Natural killer cell (primary cell): ENCODE measurements at places on chromosomes 3 and 15. TPM values are rescaled to one million over a fixed set of nuclear protein-coding genes. Genes with fewer than 3 reads are reported as not detected.

DNA sequence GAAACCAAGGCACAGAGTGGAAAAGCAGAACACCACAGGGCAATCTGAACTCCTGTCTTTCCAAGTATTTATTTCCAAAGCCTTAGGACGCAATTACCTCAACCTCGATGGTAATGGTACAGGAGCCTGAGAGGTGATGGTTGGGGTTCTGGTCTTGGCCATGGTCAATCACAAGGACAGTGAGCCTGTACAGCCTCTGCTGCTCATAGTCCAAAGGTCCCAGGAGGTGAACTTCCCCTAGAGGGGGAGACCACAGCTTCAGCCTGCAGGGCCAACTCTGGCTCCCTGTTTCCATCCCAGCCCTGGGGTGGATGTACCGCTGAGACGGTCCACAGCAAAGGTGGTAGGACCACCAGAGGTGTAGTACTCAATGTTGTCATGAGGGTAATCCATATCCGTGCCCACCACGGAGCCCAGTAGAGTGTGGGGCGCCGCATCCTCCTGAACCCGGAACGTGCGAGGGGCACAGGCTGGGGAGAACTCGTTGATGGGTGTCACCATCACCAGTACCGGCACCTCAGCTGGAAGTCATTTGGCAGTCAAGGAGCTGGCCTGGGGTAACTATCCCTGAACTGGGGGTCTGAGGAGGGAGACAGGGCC lies 6.1 kb downstream of the CDHR4 start:
- H3K4me1 ChIP-seq, result peaks cover 3% of the 10 kb centered on the region
- no peaks in the 10 kb centered on the region for H3K36me3 ChIP-seq
- H3K27ac ChIP-seq, result no peak overlapping the region
- H3K27me3 ChIP-seq, result no peaks in the 10 kb centered on the region
- DNase-seq, result no peak

- no peaks in the 10 kb centered on the region for H3K36me3 ChIP-seq
- H3K4me1 ChIP-seq, result no peaks in the 10 kb centered on the region
- no peak for DNase-seq
- H3K27ac ChIP-seq, result no peak overlapping the region
- H3K4me3 ChIP-seq, result no peak overlapping the region
These were observed 24.1 kb downstream of the PRR20G start for GRCh38 chr3:127263586-127264231.

DNA sequence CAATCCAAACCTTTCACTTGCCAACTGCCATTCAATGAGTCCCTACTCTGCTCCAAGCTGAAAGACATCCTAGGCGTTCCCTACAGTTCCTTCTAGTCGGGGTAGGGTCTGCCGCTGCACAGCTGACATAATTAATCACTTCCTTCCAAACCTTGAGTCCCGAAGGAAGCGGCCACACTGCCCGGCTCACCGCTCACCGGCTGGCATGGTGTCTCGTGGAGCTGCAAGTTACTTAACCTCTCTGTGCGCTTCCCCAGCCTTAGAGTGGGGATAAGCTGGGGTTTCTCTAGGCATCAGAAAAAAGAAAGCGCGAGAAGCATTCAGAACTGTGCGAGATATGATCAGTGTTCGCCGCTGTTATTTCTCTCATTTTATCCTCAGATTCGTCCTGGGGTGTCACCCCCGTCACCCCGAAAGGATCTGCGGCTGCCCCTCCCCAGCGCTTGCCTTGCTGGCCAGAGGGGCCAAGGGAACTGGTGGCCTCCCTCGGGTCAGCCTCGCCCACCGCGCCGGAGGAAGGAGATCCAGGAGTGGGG lies 748 bp downstream of the MRPS25 start:
- peak overlapping the region; percentile 58 for H3K27ac ChIP-seq
- peak; percentile 39 for DNase-seq

DNA sequence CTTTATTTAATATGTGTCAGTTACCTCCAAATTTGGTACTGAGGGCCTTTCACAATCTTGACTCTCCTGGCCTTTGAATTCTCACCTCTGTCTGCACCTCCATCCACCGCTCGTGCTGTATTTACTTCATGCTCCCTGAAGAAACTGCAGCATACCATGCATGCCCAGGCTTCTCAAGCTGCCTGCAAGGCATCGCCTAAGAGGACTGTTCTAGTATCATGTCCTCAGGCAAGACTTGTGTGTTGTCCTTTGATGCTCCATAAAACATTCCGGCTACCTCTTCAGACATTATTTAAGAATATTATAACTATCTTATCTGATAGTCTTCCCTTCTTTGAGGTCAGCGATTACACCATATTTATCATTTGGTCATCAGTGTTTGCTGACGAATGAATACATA lies 682.5 kb downstream of the NR2F2 start:
- no peak overlapping the region for H3K27ac ChIP-seq
- no peaks in the 10 kb centered on the region for H3K27me3 ChIP-seq
- no peak overlapping the region for H3K4me3 ChIP-seq
- H3K4me1 ChIP-seq, result no peaks in the 10 kb centered on the region
- no peaks in the 10 kb centered on the region for H3K36me3 ChIP-seq

DNA sequence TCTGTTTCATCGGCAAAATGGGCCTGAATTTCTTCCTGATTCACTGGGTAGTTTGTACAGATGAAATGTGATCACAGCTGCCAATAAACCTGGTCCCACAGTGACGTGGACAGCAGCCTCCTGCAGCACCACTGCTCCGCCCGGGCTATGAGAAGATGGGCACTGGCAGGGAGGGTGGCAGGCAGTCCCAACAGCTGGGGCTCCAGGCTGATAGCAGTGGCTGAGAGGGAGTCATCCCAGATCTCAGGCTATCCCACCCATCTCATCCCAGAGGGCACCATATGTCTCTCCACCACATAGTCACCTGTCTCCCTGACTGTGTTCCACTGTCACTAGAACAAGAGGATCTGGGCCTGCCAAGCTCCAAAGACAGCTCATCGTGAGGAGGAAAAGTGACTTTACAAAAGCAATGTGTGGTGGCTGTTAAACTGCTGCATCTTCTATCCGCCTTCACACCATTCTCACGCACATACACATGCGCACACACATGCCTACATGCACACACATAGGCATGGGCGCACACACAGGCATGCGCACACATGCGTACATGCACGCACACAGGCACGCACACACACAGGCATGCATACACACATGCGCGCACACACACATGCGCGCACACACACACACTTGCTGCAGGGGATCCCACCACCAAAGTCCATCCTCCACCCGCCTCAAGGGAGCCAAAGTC lies 46.2 kb downstream of the RGMA start:
- DNase-seq, result no peak
- no peak overlapping the region for H3K4me3 ChIP-seq
- H3K27me3 ChIP-seq, result no peaks in the 10 kb centered on the region
- H3K36me3 ChIP-seq, result no peaks in the 10 kb centered on the region
- H3K27ac ChIP-seq, result no peak overlapping the region
- H3K4me1 ChIP-seq, result peaks cover 14% of the 10 kb centered on the region

DNA sequence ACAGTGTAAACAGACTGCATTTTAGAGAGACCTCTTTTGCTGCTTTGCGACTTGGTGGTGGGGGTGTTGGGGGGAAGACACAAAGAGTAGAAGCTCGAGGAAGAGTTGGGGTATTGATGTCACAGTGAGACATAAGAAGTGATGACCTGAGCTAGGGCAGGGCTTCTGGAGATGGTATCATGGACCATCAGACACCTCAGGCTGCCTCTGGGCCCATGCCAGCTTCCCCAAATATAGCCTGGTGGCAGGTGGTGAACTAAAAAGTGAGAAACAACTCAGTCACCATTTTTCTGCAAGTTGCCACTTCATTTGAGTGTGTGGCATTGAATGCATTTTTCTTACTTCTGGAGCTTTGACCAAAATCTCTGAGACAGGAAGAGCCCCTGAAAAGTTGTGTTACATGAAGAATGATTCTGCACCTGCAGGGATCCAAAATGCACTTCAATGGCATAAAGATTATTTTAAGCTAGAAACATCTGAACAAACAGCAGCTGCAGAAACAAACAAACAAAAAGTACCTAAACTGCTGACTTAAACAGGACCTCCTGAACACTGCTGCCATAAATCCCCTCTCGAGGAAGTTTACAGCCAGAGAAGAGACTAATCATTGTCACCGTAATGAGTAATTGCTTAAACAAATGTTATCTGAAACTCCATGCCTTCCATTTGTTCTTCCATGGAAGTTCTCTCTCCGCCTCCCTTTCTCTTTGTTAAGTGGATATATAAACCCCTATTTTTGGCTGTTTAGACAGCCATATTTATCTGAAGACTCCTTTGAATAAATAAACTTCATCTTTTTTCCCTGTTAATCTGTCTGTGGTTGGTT lies 15.2 kb upstream of the XIRP1 start:
- DNase-seq, result no peak
- no peaks in the 10 kb centered on the region for H3K27me3 ChIP-seq
- no peak overlapping the region for H3K27ac ChIP-seq
- H3K36me3 ChIP-seq, result no peaks in the 10 kb centered on the region
- no peak overlapping the region for H3K4me3 ChIP-seq

DNA sequence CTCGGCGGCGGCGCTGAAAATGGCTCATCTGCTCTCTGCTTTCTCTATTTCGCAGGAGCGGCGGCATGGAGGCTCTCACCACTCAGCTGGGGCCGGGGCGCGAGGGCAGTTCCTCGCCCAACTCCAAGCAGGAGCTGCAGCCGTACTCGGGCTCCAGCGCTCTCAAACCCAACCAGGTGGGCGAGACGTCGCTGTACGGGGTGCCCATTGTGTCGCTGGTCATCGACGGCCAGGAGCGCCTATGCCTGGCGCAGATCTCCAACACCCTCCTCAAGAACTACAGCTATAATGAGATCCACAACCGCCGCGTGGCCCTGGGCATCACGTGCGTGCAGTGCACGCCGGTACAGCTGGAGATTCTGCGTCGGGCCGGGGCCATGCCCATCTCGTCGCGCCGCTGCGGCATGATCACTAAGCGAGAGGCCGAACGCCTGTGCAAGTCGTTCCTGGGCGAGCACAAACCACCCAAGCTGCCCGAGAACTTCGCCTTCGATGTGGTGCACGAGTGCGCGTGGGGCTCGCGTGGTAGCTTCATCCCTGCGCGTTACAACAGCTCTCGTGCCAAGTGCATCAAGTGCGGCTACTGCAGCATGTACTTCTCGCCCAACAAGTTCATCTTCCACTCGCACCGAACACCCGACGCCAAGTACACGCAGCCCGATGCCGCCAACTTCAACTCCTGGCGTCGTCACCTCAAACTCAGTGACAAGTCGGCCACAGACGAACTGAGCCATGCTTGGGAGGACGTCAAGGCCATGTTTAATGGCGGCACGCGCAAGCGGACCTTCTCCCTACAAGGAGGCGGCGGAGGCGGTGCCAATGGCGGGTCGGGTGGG lies 790 bp downstream of the SKOR1 start:
- H3K36me3 ChIP-seq, result no peaks in the 10 kb centered on the region
- H3K27me3 ChIP-seq, result peaks cover 66% of the 10 kb centered on the region
- H3K4me3 ChIP-seq, result no peak overlapping the region
- H3K4me1 ChIP-seq, result peaks cover 41% of the 10 kb centered on the region
- H3K27ac ChIP-seq, result no peak overlapping the region

GRCh38 chr15:70852501-70853317 lies 1.2 kb downstream of the LARP6 start:
- H3K4me1 ChIP-seq, result peaks cover 7% of the 10 kb centered on the region
- DNase-seq, result no peak
- H3K27ac ChIP-seq, result no peak overlapping the region
- H3K4me3 ChIP-seq, result no peak overlapping the region
- peaks cover 20% of the 10 kb centered on the region for H3K27me3 ChIP-seq

DNA sequence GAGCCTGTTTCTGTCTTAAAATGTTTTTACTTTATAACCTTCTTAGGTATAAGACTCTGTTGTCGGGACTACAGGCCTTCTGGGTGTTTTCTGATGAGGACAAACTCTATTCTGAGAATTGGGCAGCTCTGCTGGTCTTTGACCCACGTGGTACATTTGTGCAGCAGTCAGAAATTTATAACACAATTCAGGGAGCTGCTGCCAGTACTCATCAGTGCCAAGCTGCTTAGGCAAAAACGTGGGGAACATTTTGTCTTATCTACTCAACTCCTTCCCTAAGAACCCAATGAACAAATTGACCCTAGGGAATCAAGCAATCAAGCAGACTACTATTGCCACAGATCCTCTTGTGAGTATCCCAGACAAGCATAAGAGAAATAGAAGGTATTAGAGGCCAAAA lies 180.7 kb upstream of the PDZRN3 start:
- no peak for DNase-seq
- no peak overlapping the region for H3K4me3 ChIP-seq
- no peaks in the 10 kb centered on the region for H3K36me3 ChIP-seq
- H3K27me3 ChIP-seq, result no peaks in the 10 kb centered on the region
- no peak overlapping the region for H3K27ac ChIP-seq

HRG gene
- total RNA-seq, result not detected

NR1I2 gene
- total RNA-seq, result 0.25 TPM

PLSCR1 gene
- total RNA-seq, result 24.2 TPM

ADAMTS17 gene
- total RNA-seq, result 9.5 TPM
